ENCODE measurements at places on chromosomes 12 and 14.
A peak's percentile ranks its signal among the peaks of the same experiment; 100 is the strongest.

GRCh38 chr12:67270622-67271021, 1.5 kb downstream of the CAND1 start:
- no peak for DNase-seq

GRCh38 chr12:5915511-5915910, 29.5 kb downstream of the ANO2 start:
- no peak for DNase-seq

- DNase-seq, result no peak
These were observed 31.6 kb downstream of the KCNC2 start for GRCh38 chr12:75177997-75178396.

DNA sequence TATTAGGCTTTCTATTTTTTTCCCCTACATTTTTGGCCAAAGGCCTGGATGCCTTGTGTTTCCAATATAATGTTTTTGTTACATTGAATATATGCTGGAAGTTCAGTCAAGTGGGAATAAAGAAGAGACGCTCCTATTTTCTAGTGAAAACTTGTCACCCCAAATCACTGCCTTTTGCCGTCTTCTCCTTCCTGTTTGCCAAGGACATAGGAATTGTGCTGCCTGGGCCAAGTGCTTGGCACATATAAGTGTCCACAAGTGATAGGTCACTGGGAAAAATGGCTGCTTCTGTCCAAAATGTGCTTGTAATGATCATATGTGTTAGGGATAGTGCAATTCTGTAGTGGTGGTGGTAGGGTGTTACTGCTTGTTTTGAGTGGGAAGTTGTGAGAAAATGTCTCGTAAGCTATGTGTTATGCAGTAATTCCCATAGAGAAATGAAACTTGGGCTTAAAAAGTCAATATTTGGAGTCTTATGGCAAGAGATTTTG, 11.6 kb upstream of the KCNJ8 start:
- DNase-seq, result no peak

DNA sequence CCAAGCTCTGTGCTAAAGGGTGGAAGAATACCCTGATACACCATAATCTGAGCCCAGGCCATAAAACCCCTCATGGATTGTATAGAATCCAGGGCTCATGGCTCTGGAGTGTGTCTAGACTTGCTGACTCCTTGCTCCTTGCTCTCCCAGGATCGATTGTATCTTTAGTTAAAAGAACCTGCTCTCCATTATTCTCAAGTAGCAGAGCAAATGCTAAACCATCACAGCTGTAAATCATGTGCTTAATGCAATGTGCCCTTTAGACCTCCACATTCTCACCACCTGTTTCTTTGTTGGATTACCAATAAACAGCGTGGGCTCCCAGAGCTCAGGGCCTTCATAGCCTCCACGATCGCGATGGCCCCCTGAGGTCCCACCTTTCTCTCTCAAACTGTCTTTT, 411.6 kb upstream of the FBXO33 start:
- no peak for DNase-seq

- no peak for DNase-seq
These were observed 10.2 kb downstream of the PPFIBP1 start for GRCh38 chr12:27534060-27534764.

DNA sequence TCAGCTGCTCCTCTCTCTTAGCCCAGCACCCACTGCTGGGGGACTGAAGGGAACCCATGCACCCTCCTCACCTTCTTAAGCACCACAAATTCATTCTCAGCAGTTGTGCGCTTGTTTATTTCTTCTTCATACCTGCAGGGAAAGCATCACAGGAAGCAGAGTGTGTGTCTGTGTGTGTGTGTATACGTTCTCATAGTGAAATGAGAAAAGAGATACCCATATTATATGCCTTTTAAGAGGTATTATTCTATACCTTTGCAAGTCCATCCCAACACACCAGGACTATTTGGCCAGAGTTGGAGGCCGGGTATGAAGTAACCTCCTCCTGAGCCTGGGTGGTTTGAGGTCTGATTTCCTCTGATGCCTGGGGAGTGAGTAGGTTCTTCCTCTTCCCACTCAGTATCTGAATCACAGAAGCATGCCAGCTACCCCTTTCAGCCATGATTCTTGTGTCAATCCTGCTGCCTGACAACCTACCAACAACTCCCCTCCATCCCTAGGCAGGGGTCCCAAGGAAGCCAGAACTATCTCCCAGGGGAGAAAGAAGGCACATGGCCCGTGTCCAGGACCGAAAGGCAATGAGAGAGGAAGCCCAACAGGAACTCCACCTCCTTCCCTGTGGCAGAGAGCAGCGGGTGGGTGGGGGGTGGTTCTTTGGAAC, 3.0 kb downstream of the KRT73 start:
- DNase-seq, result no peak

- no peak for DNase-seq
These were observed 181.0 kb upstream of the BMP4 start for GRCh38 chr14:54137614-54137961.

- no peak for DNase-seq
These were observed 23.2 kb upstream of the ASPG start for GRCh38 chr14:104062281-104062680.

GRCh38 chr12:75684678-75685616, 173.5 kb upstream of the KRR1 start:
- DNase-seq, result no peak

DNA sequence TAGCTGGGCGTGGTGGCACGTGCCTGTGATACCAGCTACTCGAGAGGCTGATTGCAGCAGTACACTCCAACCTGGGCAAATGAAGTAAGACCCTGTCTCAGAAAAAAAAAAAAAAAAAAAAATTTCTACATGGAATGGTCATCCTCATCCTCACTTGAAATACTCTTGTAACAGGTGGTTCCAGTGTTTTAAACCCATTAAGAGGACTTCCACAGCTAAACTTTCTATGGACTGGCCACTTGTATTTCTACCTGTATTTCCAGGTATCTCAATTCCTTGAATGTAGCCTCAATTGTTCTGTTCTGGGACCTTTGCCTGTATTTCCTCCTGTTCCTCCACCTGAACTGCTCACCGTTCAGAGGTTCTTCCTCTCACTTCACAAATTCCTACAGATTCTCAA, 11.8 kb upstream of the PHLDA1 start:
- DNase-seq, result no peak

GRCh38 chr12:107788690-107789458, 14.4 kb downstream of the ASCL4 start:
- DNase-seq, result no peak

GRCh38 chr12:46377678-46378077, 5.1 kb upstream of the SLC38A2 start:
- no peak for DNase-seq

GRCh38 chr12:6840330-6840729, 395 bp upstream of the GNB3 start:
- no peak for DNase-seq

DNA sequence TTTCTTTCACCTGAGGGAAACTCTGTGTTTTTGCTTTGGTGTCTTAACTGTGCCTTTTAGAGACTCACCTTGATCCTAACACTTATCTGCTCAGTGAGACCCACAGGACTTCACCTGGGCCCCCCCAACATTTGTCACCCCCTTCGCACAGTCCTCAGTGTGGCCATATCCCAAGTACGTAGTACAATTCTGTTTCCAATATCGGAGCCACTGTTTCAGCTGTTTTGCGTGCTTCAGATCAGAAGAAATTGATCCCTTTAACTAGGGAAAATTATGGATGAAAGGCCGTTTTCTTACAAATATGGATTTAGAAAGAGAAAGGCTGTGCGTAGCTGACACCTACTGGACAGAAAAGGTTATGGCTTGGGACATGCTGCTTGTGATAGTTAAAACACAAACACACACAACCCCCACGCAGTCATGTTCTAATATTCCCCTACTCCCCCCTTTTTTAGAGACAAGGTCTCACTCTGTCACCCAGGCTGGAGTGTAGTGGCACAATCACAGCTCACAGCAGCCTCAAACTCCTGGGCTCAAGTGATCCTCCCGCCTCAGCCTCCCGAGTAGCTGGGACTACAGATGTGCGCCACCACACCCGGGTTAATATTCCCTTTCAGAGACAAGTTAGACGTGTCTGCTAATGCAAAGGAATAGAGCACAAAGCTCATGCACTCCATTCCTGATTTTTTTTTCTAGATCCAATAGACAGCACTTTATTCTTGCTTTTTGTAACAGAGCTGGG, 3.6 kb upstream of the SLC7A8 start:
- DNase-seq, result peak; percentile 42

DNA sequence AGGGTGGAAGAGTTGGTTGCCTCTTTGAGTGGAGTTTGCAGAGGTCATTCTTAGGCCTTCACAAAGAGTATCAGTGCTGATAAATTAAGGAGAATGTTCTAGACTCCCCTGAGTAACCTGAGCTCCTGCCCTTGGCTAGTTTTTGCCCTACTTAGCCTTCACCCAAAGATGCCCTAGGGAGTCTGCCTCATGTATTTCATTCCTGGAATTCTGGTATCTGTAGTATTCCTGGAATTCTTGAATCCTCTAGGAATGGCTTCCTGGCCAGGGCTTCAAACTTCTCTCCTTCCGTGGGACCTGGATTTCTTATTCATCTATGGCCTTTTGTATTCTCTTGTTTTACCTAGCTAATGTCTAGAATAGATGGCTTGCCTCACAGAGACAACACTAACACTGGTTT, 701.1 kb downstream of the NOVA1 start:
- DNase-seq, result no peak

GRCh38 chr12:110531741-110532333, 29.7 kb downstream of the RAD9B start:
- no peak for DNase-seq

- no peak for DNase-seq
These were observed 7.3 kb downstream of the FKBP11 start for GRCh38 chr12:48917857-48918537.

- peak; percentile 60 for DNase-seq
These were observed 2.3 kb downstream of the GSG1 start for GRCh38 chr12:13100882-13101769.

DNA sequence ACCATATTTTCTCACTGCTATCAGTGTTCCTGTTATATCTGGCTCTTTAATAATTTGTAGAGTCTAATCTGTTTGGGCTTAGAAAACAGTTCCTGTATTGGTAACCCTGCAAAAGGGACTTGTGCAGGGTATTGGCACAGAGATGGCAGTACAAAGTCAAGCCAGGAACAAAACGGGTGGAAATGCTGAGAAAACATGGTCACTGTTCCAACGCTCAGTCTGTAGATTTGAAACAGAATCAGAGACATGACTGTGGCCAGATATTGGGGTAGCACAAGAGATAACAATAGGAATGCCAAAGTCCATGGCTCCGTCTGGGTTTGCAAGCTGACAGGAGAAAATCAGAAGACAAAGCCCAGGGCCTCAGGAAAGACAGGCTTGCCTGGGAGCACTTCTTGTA, 290.7 kb upstream of the PDE3A start:
- DNase-seq, result no peak

- no peak for DNase-seq
These were observed 368.9 kb downstream of the C12orf50 start for GRCh38 chr12:87660291-87660690.

- DNase-seq, result no peak
These were observed 953 bp upstream of the SNRPF start for GRCh38 chr12:95857799-95858198.

DNA sequence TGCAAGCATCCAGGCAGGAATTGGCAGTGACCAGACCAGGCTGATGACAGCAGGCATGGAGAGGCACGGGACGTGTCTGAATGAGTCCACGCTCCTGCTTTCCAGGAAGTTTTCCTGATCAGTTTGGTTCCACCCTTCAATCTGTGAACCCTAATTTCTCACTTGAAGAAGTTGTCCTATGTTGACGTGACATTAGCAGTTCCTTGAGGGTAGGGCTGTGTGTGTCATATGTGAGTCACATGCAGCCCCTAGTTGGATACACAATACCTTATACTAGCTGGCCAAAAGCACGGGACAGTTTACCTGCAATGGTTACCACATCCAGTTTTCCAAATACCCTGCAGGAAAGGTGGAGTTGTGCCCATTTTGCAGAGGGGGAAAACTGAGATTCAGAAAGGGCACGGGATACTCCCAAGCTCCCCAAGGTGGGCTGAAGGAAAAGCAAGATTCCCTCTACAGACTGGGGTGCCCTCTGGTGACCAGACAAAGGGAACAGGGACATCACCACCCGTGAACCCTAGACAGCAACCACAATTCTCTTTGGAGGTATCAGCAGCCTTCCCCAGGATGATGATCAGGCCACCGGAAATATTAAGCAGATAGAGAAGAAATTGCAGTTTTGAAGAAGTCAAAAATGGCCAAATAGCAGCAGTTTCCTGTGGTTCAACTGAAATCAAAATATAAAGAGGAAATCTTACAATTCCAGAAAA, 194.5 kb downstream of the PHETA1 start:
- no peak for DNase-seq

DNA sequence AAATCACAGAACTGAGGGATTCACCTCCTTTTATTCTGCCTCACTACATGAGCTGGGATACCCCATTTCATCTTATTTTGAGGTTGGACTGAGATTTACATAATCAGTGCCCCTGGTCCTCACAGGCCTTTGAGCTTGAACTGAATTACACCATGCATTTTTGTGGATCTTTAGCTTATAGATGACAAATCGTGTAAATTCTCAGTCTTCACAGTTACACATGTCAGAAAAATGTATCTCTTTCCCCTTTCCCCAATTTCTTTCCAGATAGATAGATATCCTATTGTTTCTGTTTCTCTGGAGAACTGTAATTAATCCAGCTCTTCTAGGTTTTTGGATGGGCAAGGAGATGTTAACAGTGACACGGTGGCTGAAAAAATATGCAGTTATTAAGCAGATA, 1778.9 kb upstream of the SEL1L start:
- no peak for DNase-seq

GRCh38 chr12:64610660-64611340, 505 bp downstream of the RASSF3 start:
- peak; percentile 64 for DNase-seq

DNA sequence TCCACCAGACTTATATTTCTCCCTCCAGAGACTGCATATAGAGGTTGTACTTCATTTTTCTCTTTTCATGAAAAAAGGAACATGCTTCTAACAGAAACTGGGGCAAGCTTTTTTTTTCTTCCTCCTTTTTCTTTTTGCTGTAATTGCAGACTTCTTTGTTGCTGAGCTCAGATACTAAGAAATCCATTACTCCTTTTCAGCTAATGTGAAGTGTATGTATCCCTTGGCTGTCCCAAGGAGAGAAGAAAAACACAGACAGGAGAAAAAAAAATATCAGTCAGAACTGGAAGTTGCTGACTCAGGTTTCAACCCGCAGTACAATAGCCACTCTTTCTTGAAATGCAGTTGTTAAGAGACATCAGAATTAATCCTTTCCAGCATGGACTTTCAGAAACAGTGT, 1248.4 kb downstream of the LRFN5 start:
- DNase-seq, result no peak

- DNase-seq, result no peak
These were observed 12.7 kb downstream of the ASB2 start for GRCh38 chr14:93963692-93964091.
